ENCODE measurements at places on chromosomes 2 and 18.

- DNase-seq, result no peak
Measured at GRCh38 chr2:153100151-153100550, 378.4 kb downstream of the RPRM start.

DNA sequence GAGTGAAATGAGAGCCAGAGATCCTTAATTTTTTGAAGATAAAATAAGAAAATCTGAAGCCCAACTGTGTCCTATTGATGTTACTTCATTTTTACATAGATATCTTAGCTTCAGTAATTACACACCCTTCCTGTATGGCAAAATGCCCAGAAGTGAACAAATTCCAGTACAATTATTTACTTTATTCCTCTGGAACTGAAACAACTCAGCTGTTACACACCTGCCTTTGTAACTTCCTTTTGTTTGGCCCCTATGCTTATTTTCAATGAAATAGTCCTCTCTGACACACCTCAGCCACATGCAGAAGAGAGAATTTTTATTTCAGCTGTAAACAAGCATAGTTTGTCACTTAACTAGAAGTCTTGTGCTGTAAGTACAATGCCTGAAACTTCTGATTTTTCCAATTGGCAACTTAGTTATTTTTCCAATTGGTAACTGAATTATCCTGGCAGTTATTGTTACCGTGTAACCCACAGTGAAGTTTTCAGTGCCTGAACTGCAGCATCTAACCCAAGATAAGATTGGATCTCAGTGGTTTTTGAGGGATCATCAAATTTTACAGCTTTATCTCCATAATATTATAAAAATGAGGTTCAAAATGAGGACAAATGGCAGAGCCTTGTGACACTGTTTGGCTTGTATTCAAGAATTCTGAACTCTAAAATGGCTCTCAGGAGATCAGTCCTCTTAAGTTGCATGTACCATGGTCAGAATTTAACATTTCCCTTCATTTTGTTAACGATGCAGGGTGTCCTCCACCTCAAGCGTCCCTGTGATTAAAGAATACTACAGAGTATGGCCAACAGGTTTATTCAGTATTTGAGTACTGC lies 82.6 kb downstream of the PKP4 start:
- DNase-seq, result no peak

DNA sequence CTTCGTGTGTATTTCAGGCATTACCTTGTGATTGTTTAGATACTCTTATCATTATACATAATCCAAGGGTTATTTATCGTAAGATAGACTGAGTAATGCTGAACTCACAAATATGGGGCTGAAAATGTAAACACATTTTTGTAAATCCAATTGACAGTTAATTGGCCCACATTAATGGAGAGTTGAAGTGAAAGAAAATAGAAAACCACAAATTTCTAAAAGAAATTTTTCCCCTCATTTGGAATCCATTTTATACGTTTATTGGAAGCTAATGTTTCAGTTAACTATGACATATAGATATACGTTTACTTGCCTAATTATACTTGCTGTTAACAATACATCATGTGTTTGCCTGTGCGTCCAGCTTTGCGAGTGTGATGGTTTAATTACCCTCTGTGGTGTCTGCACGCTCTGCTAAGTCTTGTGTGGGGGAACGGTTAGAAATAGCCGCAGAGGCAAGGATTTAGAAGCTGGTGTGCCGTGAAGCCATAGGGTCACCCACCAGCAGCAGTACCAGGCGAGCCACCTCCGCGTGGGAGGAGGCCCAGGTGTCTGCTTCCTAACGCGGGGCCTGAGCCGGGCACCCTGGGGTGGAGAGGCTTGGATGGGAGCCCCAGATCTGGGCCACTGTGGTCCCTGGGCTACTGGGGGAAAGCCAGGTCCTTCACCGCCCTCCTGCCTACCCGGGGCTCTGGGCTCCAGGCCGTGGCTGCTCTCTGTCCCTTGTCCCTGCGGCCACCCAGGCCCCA lies 38.0 kb downstream of the TSHZ1 start:
- no peak for DNase-seq

GRCh38 chr2:38440655-38441054 lies 63.6 kb upstream of the ATL2 start:
- no peak for DNase-seq

GRCh38 chr2:142944264-142944663 lies 66.8 kb downstream of the KYNU start:
- DNase-seq, result no peak

DNA sequence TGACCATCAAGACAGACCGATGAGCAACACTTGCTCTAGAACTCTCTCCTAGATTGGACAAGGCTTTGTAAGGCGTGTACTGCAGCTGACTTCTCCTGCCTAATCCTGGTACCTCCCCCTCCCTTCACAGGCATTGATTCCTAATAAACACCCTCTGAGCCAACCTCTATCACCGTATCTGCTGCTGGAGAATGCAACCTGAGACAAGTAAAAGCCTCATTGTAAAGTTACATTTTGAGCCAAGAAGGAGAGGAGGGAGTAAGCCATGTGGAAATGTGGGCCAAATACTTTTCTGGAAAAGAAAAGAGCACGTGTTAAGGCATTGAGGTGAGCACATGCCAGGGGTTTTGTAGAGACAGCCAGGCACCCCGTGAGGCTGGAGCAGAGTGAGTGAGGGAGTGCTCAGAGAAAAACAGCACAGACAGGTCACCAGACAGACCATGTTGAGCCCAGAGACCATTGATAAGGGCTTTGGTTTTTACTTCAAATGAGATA lies 2.6 kb upstream of the WDFY1 start:
- no peak for DNase-seq

DNA sequence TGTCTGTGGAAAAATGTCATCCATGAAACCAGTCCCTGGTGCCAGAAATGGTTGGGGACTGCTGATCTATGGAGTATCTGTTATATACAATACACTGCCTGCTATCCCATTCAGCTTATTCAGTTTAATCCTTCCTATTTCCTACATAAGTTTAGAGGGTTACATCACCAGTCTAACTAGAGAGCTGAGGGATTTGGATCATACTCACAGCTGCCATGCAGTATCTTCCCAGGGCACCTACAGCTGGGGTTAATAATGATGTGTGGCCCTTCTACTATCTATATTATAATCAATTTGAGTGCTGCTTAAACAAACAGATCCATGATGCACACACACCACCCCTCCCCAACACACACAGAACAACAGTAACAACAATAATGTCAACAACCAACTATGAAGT lies 524.0 kb downstream of the LRRTM4 start:
- no peak for DNase-seq

- DNase-seq, result no peak
Measured at GRCh38 chr2:215728504-215729065, 284.8 kb downstream of the MREG start.

DNA sequence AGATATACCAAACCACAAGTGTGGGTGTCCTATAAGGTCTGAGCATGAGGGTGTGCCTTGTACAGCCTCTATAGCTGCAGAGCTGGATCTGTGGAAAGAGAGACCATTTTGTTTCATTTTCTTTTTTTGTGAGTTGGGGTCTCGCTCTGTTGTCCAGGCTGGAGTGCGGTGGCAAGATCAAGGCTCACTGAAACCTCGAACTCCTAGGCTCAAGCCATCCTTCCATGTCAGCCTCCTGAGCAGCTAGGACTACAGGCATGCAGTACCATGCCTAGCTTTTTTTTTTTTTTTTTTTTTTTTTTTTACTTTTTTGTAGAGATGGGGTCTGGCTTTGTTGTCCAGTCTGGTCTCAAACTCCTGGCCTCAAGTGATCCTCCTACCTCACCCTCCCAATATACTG lies 10.7 kb downstream of the KIF3C start:
- no peak for DNase-seq

DNA sequence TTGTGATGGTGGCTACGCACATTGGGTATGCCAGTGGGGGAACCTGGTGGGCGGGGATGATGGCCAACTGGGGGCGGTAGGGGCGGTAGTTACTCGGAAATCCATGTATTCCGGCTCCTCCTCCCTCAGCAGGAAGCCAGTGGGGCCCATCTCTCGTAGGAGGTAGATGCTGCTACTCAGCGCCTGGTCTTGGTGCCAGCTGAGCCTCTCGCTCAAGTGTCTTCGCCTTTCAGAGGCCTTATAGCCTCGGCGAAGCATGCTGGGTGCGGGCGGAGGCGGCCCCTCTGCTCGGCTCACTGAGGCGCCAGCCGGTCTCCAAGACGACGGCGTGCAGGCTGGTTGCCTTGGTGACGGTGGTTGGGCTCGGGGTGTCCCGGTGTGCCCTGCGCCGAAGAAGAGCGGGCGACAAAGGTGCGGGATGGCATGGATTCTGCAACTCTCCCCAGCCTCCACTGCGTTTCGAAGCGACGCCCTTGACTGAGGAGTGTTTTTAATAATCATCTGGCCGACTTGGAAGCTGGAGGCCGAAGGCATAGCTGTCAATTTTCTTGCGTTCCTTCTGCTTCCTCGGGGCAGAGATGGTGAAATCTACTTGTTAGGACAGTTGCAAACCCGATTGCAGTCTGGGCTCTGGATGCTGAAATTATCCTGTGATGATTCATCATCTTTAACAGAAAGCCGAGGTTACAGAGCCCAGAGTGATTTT lies at the start of gene ZSWIM2:
ZSWIM2 (minus strand) TSS at position 298 of the 706 bp plus-strand sequence; CDS start at position 258, 40 bp downstream.
- DNase-seq, result no peak

- DNase-seq, result no peak
Measured at GRCh38 chr18:45321520-45321919, 293.8 kb upstream of the SLC14A2 start.

DNA sequence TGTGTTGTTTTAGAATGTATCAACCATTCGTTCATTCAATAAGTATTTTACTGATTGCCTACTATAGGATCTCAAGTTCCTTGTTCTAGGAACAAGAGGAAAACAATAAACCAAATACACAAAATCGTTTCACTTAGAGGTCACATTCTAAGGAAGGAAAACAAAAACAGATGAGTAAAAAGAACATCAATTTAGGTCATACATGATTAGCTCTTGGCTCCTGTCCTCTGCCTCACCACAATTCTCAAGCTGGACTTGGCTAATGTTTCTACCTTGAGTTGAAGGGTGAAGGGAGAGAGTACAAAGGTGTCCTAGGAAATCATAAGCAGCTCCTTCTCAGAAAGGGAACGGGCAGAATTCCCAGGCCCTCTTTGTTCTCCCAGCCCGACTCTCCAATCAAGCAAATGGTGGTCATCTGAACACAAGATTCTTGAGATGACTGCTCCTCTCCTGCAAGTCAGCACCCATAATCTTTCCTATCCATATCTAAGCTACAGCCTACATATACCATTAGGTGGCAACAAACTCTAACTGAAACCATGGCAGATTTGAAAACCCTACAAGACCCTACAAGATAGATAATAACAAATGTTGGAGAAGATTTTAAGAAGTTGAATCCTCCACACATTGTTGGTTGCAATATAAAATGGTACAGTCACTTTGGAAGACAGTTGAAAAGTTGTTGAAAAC lies 76.0 kb downstream of the CBLN2 start:
- no peak for DNase-seq

DNA sequence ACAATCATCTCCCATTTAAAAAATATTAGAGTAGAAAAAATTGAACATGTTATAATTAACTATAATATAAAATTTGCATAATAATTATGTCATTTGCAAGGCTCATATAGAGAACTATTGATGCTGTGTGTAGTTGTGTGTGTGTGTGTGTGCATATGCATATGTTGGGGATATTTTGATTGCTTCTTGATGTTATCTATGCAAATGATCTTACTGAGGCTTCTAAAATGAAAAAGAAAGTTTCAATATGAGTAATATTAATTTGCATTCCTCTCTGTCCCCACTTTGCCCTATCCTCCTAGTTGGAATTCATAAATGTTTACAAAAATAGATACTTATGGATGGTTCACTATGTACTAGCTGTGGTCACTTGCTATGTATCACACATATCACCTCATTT lies 523.3 kb downstream of the TRIB2 start:
- no peak for DNase-seq

DNA sequence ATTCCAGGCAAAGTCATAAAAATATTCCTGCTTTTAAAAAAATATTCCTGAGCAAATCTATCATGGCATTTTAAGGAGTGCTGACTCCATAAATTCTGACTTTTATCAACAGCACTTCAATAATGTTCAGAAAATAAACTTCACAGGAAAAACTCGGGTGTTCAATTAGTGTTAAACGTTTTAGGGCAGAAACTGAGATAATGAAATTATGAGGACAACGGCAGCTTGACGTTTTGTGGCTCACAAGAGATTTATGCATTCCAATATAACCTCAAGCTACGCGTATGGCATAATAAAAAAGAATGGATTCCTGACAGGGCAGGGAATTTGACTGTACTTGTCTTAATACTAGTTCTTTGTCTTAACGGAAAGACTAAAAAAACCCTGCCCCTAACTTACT lies 133.2 kb downstream of the ICOS start:
- no peak for DNase-seq
